ENCODE measurements at places on chromosomes 5 and 9.

GRCh38 chr5:115180165-115180709 lies 10.5 kb upstream of the TRIM36 start:
- peak; percentile 16 for DNase-seq

DNA sequence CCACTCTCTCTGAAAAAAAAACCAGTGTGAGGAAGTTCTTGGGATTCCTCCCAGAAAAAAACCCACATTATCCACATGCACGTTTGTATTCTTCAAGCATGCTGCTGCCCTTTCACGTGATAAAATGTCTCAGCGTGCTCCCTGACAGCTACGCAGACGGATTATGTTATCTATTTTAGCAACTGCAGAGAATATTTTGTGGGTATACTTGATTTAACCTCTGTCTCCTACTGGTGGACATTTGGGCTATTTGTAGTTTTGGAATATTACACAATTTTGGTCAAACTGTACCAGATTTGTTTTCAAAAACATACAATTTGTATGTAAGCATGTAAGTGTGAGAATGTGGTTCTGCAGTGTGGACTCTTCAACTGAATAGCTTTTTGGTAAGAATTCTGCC lies 10.7 kb downstream of the PRRC2B start:
- DNase-seq = peak; percentile 81

DNA sequence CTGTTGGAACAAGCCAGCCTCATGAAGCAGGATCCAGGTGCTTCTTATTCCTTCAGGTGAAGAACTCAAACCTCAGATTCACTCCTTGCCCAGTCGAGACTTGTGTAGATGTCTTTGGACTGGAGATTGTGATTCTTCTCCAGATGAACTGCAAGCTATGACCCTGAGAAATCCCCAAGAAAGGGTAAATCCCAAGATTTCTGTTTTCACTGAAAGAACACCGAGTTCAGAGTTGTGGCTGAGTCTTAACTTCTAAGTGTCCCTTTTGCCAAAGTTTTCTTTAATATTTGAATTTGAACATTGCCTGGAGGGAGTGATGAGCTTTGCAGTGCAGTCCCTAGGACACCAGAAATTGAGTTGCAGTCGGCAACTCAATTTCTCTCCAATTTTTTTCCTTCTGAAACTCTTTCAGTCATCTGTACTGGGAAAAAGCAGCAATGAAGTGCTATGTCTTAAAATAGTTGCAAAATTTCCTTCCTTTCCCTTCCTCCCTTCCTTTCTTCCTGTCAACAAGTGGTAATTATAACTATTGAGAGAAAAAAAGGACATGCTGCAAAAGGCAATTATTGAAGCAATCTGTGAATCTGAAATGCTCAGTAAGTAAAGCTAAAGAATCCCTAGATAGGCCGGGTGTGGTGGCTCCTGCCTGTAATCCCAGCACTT lies 56.1 kb downstream of the ANKRD55 start:
- DNase-seq = no peak

GRCh38 chr9:32486839-32487562 lies 39.0 kb downstream of the RIGI start:
- DNase-seq = peak; percentile 11

- DNase-seq = no peak
Measured at GRCh38 chr9:27344776-27345175, 47.8 kb upstream of the EQTN start.

GRCh38 chr9:19946441-19947109 lies 157.7 kb upstream of the SLC24A2 start:
- no peak for DNase-seq

Data from fibroblast of upper back skin (primary cell).